Stimulated activated CD8-positive, alpha-beta memory T cell treated with anti-CD3 and anti-CD28 coated beads, Interleukin-4, amount 100 ng/mL, for 24 hours (primary cell): ENCODE measurements at places on chromosomes 7 and 10.
A peak's percentile ranks its signal among the peaks of the same experiment; 100 is the strongest.

- no peak for DNase-seq
These were observed 117.8 kb upstream of the MYO3A start for GRCh38 chr10:25815999-25816768.

DNA sequence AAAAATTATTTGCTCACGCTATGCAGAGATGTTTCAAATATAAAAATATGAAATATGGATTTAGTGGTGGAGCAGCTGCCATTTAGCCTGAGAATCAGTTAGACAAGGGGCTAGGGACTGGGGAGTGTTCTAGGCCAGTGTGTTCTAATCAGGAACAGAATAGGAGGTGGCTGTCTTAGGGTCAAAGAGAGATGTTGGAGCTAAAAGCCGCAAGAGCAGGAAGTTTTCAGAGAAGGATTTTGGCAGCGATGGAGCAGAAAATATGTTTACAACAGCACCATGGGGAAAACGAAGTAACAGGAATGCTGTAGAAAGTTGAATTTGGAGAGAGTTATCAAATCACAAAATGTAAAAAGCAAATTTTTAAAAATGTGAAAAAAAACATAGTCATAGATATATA, 314.0 kb upstream of the SEMA3A start:
- DNase-seq: no peak

DNA sequence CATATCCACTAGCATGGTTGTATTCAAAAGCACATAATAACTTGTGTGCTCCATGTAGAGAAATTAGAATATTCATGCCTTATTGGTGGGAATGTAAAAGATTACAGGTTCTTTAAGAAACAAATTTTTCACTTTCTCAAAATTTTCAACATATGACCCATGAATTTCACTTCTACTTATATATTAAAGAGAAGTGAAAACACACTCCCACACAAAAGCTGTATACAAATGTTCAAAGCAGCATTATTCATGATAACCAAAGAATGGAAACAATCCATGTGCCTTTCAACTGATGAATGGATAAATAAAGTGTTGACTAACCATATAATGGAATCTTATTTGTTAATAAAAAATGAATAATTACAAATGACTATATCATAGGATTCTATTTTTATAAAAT, 694.5 kb upstream of the PCDH15 start:
- DNase-seq: no peak

GRCh38 chr10:51653025-51653424, 46.4 kb downstream of the CSTF2T start:
- DNase-seq: no peak

GRCh38 chr7:4724648-4725013, 42.5 kb downstream of the FOXK1 start:
- DNase-seq: no peak

GRCh38 chr7:30168835-30169573, 34.2 kb downstream of the MTURN start:
- no peak for DNase-seq

DNA sequence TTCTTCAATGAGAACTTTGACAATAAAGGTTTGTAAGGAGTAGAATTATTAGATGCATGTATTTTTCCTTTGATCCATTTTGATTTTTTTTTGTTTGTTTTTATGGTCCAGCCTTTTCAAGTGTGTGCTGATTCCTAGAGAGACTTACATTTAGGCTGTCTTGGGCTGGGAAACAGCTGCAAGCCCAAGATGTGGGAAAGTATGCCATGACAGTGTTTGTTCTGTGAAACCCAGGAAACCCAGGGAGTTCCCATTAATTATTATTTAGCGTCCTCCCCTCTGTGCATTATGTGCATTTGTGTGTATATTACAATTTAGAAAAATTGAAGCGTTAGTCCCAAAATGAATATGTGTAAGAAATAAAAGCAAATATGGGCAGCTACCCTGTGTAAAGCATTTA, 216.7 kb downstream of the ABCA13 start:
- no peak for DNase-seq

DNA sequence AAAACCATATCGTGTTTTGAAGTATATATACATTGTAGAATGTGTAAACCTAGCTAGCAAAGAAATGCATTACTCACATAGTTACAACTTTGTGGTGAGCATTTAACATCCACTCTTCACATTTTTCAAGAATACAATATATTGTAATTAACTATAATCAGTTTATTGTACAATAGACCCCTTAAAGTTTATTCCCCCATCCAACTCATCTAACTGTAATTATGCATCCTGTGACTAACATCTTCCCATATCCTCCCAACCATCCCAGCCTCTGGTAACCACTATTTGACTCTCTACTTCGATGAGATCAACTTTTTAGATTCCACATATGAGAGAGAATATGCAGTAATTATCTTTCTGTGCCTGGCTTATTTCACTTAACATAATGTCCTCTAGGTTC, 526.4 kb downstream of the KIF20B start:
- DNase-seq: no peak

DNA sequence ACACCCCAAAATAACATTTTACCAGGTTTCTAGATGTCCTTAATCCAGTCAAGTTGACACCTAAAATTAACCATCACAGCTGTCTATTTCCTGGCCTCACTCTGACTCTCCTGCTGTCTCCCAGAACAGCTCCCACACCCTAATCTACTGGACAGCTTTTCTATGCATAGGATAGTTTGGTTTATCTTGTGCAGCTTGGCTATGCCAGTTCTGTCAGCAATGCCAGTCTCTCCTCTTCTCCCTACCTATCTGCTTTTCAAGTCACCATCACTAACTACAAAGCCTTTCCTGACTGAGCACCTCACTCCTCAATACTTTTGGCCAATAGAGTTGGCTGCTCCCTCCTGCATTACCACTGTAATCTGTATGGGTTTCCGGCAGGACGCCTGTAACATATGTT, 5.0 kb downstream of the NCOA4 start:
- DNase-seq: no peak

- DNase-seq: no peak
These were observed 5.0 kb downstream of the NRF1 start for GRCh38 chr7:129616530-129616929.

DNA sequence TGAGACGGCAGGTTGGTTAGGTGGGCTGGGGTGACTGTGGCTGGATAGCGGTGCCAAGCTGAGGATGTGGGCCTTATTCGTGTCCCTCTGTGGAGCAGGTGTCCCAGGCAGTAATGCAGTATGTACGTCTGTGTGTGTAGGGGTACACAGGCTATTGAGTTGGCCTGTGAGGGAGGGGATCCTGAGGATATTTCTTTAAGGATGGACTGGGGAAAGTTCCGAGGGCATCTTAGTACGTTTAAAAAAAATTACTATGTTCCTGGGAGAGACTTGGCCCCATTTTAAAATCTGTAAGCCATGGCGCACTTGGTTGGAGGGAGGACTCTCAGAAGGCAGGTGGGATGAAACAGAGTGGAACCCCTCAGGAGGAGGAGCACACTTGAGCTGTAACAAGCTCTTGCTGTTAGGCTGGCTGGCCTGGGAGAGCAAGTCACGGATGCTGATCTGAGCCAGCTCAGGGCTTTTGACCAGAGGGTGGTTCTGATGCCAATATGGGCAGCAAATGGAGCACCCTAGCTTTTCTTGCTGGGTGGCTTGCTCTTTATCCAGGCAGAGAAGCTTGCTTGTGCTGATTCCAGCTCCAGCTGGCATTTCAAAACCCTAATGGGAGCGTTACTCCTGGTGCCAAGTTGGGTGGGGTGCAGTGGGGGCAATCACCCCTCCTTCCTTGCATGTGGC, 765 bp downstream of the WBP1L start:
- DNase-seq: no peak

GRCh38 chr10:317271-317769, 182.1 kb downstream of the ZMYND11 start:
- no peak for DNase-seq

- DNase-seq: no peak
These were observed 208.6 kb downstream of the ADAM12 start for GRCh38 chr10:126179637-126180036.

DNA sequence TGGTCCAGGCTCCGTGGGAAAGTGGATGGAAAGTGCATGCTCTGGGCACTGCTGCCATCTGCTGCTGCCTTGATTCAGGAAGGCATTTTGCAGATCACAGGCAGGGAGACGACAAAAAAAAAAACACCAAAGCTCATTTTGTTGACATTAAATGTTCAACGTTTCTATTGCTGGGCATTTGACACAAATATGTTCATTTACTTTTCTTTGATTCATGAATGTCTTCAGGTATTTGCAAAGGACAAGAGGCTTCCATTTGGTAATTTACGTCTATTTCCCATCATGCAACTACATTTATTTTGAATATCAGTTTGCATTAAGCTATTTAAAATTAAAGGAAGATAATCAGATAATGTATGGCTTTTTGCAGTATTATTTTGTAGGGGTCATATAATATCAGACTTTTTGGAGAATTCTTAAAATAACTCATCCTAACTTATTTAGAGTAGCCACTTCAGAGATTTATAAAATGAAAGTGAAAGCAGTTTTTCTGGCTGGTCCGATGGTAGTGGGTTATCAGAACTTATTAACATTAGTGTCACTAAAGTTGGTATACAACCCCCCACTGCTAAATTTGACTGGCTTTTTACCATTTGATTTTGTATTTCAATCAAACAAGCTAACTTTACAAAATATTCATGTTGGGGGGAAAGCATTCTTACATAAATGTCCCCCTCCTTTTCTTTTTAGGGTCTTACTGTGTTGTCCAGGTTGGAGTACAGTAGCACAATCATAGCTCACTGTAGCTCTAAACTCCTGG, 65.3 kb downstream of the PDIA4 start:
- peak; percentile 45 for DNase-seq

DNA sequence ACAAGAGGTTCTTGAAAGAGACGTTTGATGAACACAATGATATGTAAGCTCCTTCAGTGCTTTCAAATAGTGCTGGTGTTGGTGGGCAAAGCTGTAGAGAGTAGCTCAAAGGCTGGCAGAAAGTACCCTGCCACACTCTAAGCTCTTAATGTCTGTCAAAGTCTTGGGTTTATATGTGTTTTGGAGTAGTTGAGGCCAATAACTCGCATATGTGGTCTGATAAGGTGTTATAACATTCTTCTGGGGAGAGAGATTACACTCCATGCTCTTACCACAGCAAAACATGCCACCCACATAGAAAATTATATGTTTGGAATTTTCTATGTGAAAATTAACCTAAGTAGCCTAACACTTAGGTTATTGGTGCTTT, 30.8 kb upstream of the NME8 start:
- no peak for DNase-seq
